ENCODE measurements at places on chromosomes 1 and 21.

DNA sequence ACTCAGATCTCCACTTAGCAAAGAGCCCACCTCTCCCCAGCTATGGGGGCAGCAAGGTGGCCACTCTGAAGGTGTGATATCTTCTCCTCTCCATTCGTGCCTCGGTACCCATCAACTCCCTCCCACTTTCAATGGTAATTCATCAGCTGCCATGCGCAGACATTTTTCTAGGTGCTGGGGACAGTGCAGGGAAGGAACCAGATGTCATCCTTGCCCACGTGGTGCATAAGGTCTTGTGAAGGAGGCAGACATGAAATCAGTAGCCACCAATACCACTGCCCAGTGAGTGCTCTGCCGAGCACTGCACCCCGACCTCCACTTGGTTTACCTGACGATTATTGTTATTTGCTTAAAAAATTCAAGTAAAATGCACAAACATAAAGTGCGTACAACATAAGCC lies 76.3 kb upstream of the CSF3R start:
- DNase-seq = no peak

DNA sequence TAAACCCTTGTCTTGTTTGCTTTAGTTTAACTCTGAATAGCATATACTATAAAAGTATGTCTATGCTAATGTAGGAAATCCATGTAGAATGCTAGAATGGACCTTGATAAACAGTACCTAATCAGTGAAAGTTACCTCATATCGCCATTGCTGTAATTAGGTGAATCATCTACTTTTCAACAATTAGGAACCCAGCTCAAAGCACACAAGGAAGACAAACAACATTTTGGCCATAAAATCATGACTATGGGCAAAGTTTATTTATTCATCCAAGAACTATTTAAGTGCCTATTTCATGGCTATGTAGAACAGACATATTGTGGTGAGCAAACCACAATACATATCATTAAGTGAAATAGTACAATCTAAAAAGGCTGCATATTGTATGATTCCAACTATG lies 1043.2 kb downstream of the BRINP3 start:
- DNase-seq = no peak

- DNase-seq = no peak
These were observed 131.1 kb upstream of the PTGFR start for GRCh38 chr1:78359666-78360065.

- no peak for DNase-seq
These were observed 23.1 kb downstream of the USP25 start for GRCh38 chr21:15752763-15753407.

DNA sequence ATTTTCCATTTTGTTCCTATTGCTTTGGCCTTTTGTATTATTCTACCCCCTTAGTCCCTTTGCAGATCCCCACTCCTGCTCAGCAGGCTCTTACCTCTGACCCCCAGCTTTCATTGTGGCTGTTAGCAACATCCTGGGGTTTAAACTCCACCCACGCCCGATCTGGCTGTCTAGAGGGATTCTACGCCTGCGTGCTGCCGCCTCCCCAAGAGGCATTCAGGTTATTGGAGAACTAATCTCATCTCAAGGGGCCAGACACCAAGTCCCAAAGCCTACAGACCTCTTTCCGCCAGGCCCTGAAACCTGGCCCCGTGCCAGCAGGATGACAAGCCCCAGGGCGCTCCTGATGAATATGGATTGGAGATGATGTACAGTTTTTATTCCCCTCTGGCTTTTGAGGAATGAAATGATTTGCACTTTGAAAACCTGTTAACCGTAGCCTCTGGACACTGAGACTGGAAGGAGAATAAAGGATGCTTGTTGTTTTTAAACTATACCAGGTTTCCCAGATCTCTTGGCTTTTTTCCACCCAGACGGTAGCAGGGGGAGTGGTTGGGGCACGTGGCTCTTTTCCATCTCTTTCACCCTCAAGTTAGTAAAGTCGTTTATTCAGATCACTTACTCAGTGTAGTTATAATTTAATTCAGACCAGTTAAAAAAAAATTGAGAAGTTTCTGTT lies 14.5 kb upstream of the IKBKE start:
- DNase-seq = no peak

- DNase-seq = no peak
These were observed 36.7 kb downstream of the CHD5 start for GRCh38 chr1:6143395-6143794.

GRCh38 chr21:41956926-41957729 lies 3.3 kb upstream of the C2CD2 start:
- no peak for DNase-seq

DNA sequence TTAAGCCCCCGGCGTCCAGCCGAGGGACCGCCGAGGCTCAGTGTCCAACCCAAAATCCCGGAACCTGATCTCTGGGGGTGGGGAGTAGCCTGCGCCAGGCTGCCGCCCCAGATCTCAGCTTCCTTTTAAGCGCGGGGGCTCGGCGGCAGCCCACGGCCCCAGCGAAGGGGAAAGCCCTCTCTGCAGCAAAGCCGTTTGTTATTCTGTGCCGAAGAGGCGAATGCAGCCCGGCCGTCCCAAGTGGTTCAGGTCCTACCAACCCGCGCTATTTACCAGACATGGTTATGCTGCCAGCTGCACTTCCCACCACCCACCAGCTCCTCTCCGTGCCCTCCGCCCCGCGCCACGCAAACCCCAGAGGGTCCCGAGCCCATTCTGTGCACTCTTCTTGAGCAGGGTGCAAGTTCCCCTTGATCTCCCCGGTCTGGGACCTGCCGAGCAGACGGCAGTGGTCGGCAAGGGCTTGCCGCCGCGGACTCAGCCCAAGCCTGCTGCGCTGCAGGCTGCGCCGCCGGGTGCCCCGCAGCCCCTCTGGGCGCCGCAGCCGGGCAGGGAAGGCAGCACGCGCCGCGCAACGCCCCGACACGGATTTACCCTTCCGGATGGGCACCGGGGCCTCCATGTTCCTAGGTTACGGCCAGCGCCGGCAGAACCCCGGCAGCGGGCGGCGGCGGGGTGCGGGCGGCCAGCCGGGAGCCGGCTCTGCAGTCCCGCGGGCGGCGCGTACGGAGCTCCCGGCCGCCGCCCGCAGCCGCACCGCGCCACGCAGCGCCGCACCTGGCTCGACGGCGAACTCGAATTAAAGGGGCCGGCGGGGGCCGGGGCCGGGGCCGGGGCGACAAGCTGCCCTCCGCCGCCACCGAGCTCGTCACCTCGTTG lies 738 bp upstream of the KCNA2 start:
- no peak for DNase-seq

DNA sequence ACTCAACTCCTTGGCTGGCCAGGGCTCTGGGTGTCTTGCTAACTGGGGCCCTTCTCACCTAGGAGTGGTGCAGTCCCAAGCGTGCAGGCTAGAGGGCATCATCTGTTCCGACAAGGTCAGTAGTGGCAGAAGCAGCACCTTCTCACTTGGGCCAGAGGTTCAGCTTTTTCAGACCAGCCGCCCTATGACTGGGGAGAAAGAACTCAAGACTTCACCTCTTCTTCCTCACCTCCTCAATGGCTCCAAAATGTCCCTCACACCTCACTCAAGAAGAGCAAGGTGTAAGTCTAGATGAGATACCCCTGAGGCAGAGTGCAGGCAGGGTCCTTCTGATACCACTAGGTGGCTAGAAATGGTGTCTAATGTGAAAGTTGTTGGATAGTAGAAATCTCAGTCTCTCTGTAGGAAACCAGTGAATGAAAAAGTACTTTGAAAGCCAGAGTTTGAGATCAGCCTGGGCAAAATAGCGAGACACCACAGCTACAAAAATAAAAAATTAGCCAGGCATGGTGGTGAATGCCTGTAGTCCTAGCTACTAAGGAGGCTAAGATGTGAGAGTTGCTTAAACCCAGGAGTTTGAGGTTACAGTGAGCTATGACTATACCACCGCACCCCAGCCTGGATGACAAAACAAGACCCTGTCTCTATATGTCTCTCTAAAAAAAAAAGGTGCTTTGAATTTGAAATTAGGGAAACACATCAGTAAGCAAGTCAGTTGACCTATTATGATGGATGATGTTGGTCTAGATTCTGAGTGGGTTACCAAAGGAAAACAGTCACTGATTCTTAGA lies 8.6 kb upstream of the IL20 start:
- DNase-seq = peak; percentile 8

DNA sequence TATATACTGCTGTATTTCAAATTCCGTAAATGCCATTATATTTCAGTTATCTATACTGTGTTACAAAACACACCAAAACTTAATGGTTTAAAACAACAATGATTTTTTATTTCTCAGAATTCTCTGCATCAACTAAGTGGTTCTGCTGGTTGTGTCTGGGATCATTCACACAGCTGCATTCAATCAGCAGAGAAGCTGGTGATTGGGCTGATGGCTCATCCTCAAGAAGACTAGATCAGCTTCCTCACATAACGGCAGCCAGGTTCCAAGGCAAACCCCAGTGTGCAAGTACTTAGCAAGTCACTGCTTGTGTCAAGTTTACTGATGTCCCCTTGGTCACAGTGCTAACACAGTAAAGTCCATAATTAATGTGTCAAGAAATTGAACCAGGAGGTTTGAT lies 86.3 kb upstream of the VANGL1 start:
- no peak for DNase-seq

DNA sequence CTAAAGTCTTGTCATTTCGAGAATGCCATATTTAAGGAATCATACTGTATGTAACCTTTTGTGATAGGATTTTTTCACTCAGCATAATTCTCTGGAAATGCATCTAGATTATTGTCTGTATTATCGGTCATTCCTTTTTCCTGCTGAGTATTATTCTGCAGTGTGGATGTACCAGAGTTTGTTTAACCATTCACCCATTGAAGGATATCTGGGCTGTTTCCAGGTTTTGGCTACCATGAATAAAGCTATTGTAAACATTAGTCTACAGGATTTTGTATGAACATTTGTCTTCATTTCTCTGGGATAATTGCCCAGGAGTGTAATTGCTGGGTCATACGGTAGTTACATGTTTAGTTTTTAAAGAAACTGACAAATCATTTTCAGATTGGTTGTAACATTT lies 61.8 kb downstream of the ATP1A1 start:
- no peak for DNase-seq

- DNase-seq = no peak
These were observed 11.5 kb downstream of the AZIN2 start for GRCh38 chr1:33092438-33092837.

DNA sequence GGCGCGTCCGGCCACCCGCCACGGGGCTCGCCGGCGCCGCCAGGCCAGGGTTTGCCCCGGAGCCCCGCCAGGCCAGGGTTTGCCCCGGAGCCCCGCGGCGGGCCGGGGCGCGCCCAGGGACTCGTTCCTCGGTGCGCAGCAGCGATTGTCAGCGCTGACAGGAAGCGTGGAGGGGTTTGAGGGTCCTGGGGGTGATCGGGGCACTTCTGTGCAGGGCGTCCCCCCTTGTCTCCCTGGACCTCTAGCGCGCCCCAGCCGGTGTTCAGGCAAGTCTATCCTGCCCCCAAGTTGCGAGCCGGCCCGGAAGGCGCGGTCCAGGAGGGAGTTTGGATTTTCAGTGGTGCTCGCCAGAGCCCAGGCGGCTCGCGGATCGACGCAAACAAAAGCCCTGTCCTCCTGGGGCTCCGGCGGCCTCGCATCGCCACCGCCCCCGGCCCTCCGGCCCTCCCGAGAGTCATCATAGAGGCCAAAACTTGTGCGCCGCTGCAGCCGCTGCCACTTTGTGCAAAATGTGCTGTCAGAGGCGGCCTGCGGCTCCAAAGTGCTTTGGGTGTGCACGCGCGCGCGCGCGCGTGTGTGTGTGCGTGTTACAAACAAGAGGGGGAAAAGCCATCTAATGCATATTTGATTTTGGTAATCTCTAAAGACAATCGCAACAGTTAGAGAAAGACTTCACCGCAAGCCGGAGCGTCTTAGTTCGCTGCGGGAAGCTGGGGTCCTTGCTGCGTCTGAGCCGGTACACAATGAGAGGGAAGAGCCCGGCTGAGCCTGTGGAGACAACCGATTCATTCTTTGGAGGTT lies 1.0 kb downstream of the ROR1 start:
- DNase-seq = no peak

DNA sequence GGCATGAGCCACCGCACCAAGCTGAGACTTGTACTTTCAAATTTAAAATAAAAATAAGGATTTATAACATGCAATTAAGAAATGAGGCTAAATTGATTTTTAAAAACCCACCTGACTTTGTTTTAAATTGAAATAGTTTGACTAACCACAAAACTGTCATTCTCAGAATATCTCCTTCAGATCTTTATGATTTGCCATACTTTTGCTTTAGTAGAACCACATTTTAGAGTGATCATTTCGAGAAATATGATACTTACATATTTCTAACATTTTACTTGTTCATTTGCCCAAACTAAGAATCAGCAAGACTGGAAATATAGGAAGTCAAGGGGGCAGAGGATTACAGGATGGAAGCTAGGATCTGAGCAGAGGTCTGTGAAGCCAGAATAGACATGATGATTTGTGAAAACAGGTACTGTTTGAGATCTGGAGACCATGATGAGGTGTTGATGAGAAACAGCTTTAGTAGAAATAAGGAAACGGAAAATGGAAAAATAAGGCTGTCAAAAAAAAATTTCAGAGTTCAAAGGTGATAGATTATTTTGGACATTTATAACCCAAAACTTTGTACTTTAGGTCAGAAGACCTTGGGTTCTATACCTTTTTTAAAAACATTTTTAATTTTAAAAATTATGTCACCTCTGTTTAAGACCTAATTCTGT lies 44.8 kb downstream of the GIPC2 start:
- DNase-seq = no peak

DNA sequence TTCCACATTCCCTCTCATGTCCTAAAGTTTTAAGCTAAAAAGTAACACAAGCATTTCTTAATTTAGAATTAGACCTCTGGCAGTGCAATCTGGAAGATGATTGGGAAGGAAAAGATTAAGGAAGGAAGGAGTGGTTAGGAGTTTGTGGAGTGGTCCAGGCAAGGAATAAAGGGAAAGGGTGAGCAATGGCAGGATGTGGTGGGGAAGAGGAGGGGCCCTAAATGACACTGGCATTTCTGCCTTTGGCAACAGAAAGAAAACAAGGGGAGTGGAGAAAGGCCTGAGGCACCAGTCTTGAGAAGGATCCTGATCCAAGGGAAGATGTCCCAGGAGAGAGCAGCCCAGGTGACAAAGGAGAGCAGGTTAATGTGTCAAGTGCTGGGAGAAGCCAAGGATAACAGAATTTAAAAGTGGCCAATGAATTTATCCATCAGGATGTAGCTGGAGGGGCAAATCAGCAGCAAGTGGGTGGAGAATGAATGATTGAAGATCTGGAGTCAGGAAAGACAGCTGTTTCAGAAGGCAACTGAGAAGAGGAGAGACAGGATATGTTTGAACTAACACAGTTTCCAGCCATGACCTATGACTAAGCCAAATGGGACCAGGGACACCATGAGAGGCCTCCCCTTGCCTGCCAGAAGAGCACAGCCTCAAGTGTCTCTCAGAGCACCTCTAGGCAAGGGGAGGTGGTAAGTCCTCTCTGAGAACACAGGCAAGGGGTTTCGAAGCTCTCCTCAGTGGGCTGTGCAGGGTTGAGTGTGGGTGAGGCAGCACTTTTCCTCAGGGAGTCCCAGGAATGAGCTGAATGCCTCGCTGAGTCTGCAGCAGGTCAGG lies 20.9 kb upstream of the LY9 start:
- DNase-seq = no peak

Measured in stimulated activated CD8-positive, alpha-beta memory T cell treated with anti-CD3 and anti-CD28 coated beads, Interleukin-15, amount 100 ng/mL, for 48 hours (primary cell).